Renal cortical epithelial cell (primary cell): ENCODE measurements at places on chromosomes 2 and 18.

GRCh38 chr2:128305555-128306080 is 13.1 kb downstream of the HS6ST1 start:
- peak; percentile 19 for DNase-seq

DNA sequence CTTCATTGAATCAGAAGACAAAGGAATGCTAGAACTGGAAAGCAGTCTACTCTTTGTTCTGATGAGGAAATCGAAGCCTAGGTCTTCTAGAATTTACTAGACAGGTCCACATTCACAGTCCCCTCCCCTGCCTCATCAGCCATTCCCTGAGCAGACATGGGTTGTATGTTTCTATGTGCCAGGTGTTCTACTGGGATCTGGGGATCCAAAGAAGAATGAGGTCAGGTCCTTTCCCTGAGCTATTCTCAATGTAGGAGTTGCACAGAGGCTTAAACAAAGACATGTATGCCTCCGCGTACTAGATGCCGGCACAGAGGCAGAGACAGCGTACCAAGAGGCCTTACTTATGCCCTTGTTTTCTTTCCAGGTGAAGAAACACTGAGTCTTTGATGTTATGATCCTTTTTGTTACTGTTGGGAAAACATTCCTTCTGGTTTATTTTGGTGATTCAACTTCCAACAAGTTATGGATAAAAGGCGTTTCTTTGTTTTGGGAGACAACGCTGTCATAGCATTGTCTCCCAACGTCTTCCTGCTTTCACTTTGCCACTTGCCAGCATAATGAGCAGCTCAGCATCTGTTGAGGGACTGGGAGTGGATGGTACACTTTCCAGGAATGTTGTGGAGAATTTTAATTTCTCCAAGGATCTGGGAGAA is 174.4 kb downstream of the ALPK2 start:
- no peak for DNase-seq

DNA sequence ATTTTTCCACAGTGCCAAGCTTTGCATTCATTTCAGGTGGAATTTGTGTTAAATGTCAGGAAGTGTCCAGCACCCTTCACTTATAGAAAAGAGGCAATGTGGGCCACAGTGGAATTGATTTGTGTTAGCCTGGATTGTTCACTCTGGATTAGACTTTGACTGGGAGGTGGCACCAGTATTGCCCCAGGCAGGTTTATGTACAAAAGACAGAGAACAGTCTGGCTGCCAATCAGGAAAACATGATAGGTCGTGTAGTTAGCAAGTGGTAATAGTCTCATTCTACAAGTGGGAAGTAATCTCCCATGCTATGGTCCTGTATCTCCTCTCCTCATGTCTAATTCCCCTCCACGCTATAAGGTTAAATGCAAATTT is 45.6 kb downstream of the RAB27B start:
- DNase-seq = no peak

DNA sequence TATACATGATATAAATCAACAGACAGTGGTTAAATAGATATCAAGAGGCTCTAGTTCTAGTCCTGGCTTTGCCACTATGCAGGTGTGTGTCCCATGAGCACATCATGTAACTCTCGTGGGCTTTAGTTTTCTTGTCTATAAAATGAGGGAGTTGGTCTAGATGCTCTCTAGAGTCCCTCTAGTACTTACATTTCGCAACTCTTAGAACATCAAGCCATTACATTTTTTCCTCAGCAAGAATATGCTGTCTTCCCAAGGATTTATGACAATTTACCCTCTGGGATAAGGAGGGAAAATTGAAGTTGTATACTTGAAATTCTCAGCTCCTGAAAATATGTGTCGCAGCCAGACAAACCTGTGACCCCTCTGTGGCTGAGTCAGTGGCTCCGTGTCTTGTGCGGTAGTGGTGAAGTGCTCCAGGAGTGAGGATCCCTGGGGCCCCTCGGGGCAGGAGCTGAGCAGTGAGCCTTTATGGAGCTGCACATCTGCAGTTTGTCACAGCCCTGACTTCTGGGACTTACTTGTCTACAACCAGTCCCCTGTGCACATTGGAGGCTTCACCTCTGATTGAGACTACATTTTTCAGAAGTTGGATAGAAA is 6.8 kb downstream of the PKP4 start:
- DNase-seq = no peak

DNA sequence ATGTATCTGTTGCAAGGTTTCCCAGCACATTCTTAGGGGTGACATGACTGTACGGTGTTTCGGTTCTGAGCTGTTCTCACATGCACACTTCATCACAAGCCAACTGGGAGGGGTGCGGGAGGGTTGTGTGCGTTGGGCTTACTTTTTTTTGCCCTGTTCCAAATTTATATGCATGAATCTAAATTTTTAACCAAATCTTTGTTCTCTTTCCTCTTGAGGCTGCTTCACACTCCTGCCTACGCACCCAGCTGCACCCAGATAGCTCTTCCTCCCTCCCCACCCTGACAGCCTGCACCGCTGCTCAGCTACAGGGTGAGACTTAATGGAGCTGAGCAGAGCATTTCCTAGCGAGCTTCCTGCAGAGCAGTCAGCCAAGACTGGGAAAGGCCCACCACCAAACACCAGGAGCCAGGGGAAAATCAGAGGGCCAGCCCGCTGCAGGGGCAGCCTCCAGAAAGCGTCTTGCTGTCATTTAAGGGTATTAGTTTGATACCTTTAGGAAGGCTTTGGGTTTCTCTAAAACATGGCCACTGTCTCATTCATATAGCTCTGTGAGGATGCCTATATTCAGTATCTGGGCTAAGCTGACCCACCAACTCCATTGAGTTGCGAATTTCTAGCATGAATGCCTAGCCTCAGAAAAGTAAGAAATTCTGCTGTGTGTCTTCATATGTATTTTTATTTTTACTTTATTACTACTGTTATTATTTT is 84.5 kb downstream of the POU3F3 start:
- DNase-seq = peak; percentile 73

GRCh38 chr2:62736899-62737559 is 31.5 kb downstream of the EHBP1 start:
- peak; percentile 85 for DNase-seq

GRCh38 chr2:46042207-46042637 is 255.0 kb upstream of the EPAS1 start:
- peak; percentile 44 for DNase-seq

- DNase-seq = no peak
These were observed 4.3 kb upstream of the TP53I3 start for GRCh38 chr2:24088821-24089359.

GRCh38 chr2:3780477-3781402 is 77.4 kb downstream of the DCDC2C start:
- DNase-seq = peak; percentile 61

DNA sequence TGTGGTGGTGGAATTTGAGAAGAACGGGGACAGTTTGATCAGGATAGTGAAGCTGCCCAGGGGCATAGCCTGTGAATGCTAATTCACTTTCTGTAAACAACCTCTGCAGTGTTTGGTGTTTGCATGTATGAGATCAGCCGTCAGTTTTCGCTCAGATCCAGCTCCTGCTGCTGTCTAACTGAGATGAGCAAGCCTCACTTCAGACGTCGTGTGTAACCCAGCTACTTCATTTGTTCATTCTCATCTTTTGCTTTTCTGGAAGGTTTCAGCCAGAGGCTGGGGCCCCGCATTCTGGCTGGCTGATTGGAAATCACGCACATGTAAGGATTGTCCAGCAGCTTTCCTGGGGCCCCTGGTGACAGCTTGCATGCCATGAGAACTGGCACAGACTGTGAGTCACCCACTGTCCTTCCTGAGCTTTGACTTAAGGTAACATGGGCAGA is 48.9 kb downstream of the LDLRAD4 start:
- no peak for DNase-seq

- DNase-seq = no peak
These were observed 116.3 kb downstream of the ZBTB7C start for GRCh38 chr18:48292782-48293424.

DNA sequence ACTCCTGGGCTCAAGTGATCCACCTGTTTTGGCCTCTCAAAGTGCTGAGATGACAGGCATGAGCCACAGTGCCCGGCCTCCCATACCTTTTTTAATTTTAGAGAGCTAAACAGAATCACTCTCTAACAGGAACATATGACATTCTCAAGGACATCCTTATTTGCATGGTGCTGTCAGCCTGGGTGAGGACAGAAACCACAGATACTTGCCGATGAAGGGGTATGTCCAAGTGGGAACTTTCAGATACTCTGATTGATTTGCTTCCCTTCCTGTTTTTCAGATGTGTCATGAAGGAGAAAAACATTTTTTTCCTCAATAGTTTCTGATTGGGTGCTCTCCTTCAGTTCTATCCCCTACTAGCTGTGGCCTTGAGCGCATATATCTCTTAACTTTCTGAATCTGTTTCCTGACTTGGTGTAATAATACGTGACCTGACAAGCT is 49.6 kb downstream of the MYO3B start:
- no peak for DNase-seq

- DNase-seq = peak; percentile 22
These were observed 47.5 kb upstream of the SP3 start for GRCh38 chr2:174012347-174013314.

- DNase-seq = no peak
These were observed 8.4 kb downstream of the SIGLEC15 start for GRCh38 chr18:45833846-45834245.

DNA sequence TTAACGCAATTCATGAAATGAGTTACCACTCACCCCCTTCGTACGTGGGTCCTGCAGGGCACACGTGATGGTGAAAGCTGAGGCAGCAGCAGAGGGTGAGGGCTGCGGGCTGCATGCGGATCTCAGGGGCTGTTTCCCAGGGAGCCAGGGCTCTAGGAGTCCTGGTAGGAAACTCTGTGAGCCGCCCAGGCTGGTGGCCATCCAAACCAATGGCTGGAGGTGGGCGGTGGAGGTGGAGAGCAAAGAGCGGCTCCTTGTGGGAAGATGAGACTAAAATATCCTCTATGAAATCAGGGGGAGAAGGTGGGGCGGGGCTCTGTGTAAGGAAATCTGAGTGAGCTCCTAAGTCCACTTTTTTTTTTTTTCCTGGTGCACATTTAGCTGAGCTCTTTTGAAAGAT is 120.1 kb upstream of the SLC1A4 start:
- no peak for DNase-seq

GRCh38 chr2:72159211-72159993 is 11.7 kb upstream of the CYP26B1 start:
- DNase-seq = no peak

DNA sequence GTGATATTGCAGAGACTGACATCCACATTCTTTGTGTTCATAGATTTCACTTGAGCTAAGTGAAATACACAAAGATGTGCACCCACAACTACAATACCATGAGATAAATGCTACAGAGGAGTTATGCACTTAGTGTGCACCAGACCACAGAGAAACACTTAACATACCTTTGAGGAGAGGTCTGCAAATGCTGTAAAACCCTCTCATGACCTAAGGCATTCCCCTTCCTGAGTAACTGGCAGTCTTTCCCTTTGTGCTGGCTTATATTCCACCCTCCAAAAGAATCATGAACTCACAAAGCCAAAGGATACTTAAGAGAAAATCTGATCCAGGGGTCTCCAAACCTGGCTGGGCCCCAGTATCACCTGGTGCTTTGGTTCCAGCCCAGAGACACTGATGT is 16.2 kb downstream of the NXPH2 start:
- DNase-seq = no peak

GRCh38 chr2:216535454-216535995 is 36.9 kb downstream of the RPL37A start:
- peak; percentile 91 for DNase-seq

GRCh38 chr18:37419315-37419714 is 146.3 kb downstream of the CELF4 start:
- DNase-seq = peak; percentile 90

DNA sequence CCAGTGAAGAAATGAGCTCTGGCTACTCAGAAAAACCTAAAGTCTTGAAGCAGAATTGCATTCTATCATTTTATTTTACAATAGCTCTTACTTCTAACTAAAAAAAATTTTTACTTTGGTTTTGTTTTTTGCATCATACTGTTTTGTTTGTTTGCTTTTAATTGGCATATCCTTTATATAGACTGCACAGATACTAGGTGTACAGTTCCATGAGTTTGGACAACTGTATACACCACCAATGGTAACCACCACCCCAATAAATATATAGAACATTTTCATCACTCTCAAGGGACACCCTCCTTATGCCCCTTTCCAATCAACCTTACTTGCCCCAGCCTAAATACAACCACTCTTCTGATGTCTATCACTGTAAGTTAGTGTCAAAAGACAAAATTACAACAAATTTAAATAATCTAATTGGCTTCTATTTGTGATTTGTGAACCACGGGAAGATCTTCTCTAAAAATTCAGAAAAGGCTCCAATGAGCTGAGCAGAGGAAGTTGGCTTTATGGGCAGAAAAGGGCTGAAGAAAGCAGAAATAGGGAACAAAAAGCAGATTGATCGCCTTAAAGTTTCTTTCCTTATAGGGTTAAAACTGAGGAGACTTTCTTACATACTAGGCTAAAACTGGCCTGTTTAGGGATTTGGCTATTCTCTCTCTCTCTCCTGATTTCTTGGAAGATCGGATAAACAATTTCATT is 22.2 kb upstream of the SOS1 start:
- DNase-seq = no peak

GRCh38 chr2:57190007-57190406 is 856.6 kb upstream of the VRK2 start:
- DNase-seq = no peak

DNA sequence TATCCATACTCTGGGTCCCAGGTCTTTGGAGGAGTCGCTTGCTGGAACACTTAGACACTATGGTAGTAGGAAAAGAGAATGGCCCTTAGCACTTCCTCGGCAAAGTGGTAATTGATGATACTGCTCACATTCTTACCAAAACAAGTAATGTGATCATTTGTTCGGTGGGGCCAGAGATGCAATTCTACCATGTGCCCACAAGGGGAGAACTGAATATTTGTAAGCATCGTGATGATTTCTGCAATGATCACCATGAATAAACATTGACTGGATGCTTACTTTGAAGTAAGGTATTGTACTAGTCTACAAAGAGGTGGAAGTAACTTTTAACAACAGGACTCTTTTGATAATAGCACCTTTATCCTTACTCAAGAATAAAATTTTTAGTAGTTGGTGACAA is 109.7 kb downstream of the CD8B2 start:
- DNase-seq = no peak

DNA sequence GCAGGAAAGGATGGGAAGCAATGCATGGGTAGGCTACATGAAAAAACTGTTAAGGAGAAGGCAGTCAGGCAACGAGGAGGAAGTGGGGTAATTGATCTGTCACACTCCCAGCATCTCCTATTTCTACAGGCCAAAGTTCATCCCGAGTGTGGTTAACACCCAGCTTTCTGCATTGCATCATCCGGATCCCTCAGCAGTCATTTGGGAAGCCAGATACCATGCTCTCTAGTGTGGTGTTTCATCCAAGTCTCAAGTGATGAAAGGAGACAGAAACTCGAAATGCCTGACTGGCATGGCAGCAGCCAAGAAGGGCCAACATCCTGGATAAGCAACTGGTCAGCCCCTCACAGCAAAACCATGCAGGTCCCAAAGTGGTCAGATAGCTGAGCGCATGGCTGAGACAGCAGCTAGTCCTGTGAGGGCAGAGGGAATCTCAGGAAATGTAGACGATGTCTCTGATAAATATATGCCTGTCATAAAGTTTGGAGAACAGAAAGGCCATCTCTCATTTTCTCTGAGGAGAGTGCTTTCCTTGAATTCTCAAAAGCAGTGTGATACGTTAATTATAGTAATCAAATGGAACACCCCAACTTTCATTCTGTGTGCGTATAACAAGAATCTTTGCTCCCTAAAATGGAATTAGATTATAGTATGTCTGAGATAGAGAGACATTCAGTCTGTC is 24.8 kb upstream of the HNRNPA3 start:
- DNase-seq = peak; percentile 84

GRCh38 chr2:235025800-235026536 is 74.2 kb downstream of the SH3BP4 start:
- DNase-seq = peak; percentile 95
